Activated naive CD8-positive, alpha-beta T cell treated with anti-CD3 and anti-CD28 coated beads for 36 hours (primary cell): ENCODE measurements at places on chromosomes 16 and 17. TPM values are rescaled to one million over a fixed set of nuclear protein-coding genes. Genes with fewer than 3 reads are reported as not detected.

- H3K27me3 ChIP-seq: peaks cover 22% of the 10 kb centered on the region
- H3K4me3 ChIP-seq: no peak overlapping the region
- no peaks in the 10 kb centered on the region for H3K4me1 ChIP-seq
- H3K36me3 ChIP-seq: no peaks in the 10 kb centered on the region
- DNase-seq: no peak
Measured at GRCh38 chr16:49608779-49609178, 235.2 kb downstream of the C16orf78 start.

DNA sequence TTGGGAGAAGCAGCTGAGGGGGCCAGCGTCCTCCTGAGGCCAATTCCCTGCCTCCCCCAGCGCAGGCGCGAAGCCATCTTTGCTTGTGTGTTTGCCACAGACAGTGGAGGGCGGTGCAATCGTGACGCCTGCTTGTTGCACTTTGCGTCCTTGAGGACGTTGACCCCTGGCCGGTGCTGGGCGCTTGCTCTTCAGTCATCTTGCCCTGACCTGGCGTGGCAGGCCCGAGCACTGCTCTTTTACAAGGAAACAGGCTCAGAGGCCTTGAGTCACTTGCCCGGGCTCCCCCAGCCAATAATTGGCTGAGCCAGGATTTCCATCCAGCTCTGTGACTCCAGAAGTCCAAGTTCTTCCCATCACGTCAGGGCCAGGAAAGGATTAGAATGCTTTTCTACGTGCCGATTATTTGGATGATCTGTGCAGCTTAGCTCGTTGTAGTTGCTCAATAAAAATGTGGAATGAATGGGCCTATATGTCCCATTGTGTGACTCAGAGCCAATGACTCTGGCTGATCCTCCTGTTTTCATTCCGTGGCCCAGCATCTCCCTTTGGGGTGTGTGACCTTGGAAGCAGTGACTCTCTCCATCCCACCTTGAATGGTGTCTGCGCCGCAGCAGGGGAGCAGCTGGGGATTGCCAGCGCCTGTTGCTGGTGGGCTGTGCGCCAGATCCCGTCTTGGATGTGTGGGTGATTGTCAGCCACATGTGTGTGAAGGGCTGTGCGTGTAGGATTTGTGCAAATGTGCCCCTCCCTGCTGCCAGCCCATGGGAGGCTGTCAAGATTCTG is 214.1 kb downstream of the SEC14L1 start:
- no peak overlapping the region for H3K27ac ChIP-seq
- no peaks in the 10 kb centered on the region for H3K36me3 ChIP-seq
- H3K27me3 ChIP-seq: no peaks in the 10 kb centered on the region
- peaks cover 11% of the 10 kb centered on the region for H3K4me1 ChIP-seq
- H3K4me3 ChIP-seq: no peak overlapping the region
- DNase-seq: no peak

DNA sequence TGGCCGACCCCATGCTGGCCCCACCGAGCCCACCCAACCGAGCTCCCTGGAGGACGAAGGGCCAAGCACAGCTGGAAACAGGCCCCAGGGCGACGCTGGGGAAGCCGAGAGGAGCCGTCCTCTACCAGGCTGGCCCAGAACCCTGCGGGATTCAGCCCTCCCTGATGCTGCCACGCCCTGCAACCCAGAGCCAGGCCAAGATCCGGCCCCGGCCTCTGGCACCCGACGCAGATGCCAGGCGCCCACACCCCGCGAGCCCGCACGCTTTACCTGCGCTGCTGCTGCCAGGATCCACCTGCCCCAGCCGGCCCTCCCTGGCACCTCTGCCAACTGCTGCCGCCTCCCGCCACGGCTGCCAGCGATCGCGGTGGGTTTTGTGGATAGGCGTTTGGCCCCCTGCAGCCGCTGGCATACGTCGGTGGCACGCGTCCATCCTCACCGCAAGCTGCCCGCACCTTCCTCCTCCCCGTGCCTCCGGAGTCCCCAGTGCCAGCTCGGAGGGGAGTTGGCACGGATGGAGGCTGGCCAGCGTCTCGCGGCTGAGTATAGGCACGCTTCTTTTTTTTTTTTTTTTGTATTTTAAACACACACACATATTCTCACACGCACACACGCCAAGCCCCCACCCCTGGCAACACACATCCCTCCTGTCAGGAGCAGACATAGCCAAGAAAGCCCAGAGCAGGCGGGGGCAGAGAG is 41.3 kb upstream of the ACSF3 start:
- H3K4me1 ChIP-seq: no peaks in the 10 kb centered on the region
- H3K27me3 ChIP-seq: no peaks in the 10 kb centered on the region
- H3K36me3 ChIP-seq: no peaks in the 10 kb centered on the region
- DNase-seq: no peak
- peak overlapping the region; percentile 79 for H3K4me3 ChIP-seq

The GRAP gene
- 14.5 TPM for total RNA-seq

The CORO6 gene
- 8.9 TPM for total RNA-seq

DNA sequence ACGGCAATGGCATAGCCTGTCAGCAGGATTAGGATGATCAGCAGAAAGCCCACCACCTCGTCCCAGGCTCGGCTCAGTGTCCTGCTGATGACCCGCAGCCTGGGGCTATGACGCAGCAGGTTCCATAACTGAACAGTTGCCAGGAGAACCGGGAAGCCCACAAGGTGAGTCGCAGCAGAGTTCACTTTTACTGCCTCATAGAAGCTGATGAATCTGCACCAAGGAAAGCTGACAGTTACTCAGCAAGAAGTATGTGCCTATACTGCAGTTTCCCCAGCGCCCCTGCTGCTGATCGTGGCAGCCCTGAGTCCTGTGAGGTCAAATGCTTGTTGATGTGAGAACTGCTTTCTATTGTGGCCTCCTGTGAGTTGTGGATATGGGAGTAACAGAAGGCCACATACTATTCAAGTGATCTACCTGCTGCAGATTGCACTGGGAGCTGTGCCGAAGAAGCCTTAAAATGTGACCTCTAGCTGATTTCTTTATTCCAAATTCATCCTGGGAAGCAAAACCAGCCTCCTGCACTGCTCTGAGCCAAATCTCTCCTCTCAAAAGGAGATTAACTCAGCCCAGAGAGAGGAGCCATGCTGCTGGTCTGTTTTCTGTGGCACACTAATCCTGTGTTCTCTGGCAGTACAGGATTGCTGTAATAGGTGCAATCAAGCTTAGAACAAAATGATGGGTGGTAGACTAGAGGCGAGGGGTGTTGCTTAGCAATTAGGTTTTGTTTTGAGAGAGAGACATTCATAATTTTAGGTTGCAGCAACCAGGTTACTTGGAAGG is 38.8 kb downstream of the IST1 start:
- H3K4me3 ChIP-seq: no peak overlapping the region
- H3K27me3 ChIP-seq: no peaks in the 10 kb centered on the region
- peaks cover 10% of the 10 kb centered on the region for H3K36me3 ChIP-seq
- no peak for DNase-seq

The EME2 gene
- 17.2 TPM for total RNA-seq

DNA sequence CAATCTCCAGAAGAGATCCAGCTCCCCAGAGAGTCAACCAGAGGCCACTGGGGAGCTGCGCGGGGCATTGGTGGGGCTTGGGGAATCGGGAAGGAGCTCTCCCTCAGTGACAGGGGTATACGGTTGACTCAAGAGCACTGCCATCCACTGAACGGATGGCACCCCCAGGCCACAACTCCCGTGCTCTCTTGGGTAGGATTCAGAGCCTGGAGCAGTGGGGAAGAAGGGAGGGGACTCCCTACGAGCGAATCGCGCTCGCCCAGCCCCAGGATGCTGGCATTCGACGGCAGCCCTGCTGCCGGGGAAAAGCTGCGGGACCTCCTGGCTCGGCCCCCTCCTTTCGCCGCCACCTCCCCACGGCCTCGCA is 473 bp upstream of the TPPP3 start:
- H3K36me3 ChIP-seq: no peaks in the 10 kb centered on the region
- peaks cover 32% of the 10 kb centered on the region for H3K27me3 ChIP-seq
- no peak for DNase-seq

The SDR42E1 gene
- 11.4 TPM for total RNA-seq

DNA sequence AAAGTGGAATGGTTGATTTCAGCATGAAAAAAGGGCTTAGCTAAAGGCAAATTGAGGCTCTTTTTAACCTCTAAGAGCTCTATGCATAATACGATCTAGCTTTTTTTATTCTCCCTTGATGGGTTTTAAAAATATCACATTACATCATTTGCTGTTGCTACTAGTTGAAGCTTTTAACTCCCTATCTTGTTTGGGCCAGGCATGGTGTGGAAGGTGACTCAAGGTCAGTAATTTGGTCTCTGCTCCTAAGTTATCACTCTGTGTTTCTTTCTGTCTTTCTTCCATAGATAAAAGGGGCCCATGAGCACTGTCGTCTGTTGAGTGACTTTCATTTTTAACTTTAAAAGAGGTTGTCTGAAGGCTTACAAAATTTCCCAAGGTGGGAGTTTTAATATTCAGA is 58.1 kb upstream of the GOT2 start:
- H3K36me3 ChIP-seq: no peaks in the 10 kb centered on the region
- no peak overlapping the region for H3K4me3 ChIP-seq
- H3K27me3 ChIP-seq: peaks cover 10% of the 10 kb centered on the region
- H3K27ac ChIP-seq: no peak overlapping the region
- no peak for DNase-seq

DNA sequence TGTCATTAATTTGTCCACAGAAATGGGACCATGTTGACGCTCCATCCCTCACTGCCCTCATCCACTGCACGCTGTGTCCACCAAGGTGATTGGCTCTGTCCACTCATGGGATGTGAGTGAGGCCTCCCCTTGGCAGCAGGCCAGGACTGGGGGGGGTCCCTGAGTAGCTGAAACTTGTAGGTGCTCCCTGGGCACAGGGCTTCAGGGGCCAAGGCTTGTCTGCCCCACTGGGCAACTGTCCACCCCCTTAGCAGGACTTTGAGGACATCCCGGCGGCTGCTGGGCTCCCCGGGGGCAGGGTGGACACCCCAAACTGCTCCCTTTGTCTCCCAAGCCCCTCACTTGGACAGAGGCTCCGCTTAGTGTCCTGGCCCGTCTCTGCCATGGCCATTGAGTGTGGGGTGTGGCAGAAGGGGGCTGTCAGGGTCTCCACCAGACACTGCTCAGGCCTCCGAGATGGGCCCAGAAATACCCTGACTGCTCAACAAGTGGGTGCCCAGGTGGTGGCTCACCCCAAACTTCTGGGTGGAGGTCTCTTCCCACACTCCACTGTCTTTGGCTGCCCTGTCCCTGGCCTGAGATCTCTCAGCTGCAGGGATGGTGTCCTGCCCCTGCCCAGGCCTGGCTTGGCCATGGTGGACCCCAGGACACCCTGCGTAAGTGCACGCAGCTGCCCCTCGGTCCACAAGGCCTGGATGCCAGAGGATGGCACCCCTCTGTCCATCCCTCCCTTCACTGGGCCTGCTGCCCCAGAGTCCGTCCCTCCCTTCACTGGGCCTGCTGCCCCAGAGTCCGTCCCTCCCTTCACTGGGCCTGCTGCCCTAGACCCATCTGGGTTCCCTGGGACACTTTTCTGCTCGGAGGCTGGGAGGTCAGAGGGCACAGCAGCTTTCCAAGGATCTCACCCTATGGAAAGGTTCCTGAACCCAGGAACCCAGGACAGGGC is 2.9 kb upstream of the RAB40C start:
- no peak for DNase-seq
- H3K36me3 ChIP-seq: peaks cover 11% of the 10 kb centered on the region
- H3K4me1 ChIP-seq: peaks cover 16% of the 10 kb centered on the region
- peak overlapping the region; percentile 97 for H3K27ac ChIP-seq

The SLC16A13 gene
- total RNA-seq: 6.2 TPM

DNA sequence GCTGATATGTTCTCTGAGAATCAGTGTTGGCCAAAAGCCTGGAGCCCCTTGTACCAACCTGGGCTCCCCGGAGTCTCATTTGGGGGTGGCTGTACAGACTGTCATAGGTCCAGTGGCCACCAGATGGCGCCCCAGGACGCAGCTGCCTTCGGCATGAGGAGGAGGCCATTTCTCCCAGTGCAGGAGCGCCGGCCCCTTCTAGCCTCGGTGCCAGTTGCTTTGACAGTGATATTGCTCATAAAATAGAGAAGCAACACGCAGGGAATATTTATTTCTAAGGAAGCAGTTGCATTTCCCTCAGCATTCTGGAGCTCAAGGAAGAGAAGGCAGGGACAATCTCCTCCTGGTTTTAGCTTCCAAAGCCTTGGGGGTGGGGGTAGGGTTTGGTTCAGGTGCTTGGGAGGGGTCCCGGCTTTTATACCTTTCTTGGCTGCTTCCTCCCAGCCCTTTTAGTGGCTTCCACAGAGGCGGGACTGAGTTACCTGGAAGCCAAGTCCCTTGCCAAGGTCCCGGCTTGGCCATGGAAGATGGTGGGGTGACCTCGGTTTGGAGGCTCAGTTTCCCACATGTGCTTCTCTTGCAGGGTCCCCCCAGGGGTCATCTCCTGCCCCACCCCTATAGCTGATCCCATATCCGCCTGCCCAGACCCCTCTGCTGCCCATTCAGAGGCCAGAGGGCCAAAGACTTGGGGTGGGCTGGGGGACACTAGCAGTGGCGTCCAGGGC is 117.8 kb upstream of the CDC42EP4 start:
- no peaks in the 10 kb centered on the region for H3K27me3 ChIP-seq
- no peak overlapping the region for H3K4me3 ChIP-seq
- no peak overlapping the region for H3K27ac ChIP-seq
- DNase-seq: peak; percentile 80
- peaks cover 8% of the 10 kb centered on the region for H3K4me1 ChIP-seq

DNA sequence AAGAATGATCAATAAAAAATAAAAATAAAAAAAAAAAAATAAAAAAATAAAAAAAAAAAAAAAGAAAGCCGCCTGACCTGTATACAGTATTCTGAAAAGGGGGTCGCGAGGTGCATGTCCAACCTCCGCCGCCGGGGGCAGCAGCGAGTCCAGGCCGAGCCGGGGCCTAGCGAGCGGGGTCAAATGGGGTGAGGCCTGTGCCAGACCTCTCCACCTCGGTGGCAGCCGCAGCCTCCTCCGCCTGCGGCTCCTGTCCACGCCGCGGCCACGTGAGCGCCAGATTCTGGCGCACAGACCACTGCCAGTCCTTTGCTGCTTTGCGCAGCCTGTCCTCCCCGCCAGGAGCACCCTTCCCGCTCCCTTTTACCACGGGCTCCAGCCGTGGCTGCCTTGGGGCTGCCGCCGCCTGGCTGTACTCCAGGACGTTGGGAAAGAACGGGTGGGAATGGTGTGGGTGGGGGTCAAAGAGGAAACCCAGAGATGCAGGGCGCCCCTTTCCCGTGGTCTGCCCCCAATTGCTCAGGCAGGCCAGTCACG is 2.4 kb upstream of the BCKDK start:
- H3K27ac ChIP-seq: peak overlapping the region; percentile 48
- H3K4me1 ChIP-seq: peaks cover 21% of the 10 kb centered on the region
- H3K27me3 ChIP-seq: no peaks in the 10 kb centered on the region
- peak overlapping the region; percentile 18 for H3K4me3 ChIP-seq

- H3K4me1 ChIP-seq: peaks cover 6% of the 10 kb centered on the region
- DNase-seq: no peak
- no peak overlapping the region for H3K27ac ChIP-seq
- no peaks in the 10 kb centered on the region for H3K36me3 ChIP-seq
- H3K27me3 ChIP-seq: no peaks in the 10 kb centered on the region
Measured at GRCh38 chr17:51085150-51085805, 35.4 kb downstream of the SPAG9 start.

GRCh38 chr17:30443721-30444120 is 33.5 kb upstream of the GOSR1 start:
- DNase-seq: no peak
- H3K27ac ChIP-seq: no peak overlapping the region
- H3K36me3 ChIP-seq: peaks cover 17% of the 10 kb centered on the region
- peaks cover 3% of the 10 kb centered on the region for H3K4me1 ChIP-seq

The GDPD1 gene
- total RNA-seq: 1.7 TPM

The KRT40 gene
- not detected for total RNA-seq
